CD8-positive, alpha-beta memory T cell (primary cell): ENCODE measurements at places on chromosomes 7 and 10. TPM values are rescaled to one million over a fixed set of nuclear protein-coding genes. Genes with fewer than 3 reads are reported as not detected.

PIP gene
- total RNA-seq, result not detected

RARRES2 gene
- total RNA-seq, result not detected

RALA gene
- 33.0 TPM for total RNA-seq

SLC26A4 gene
- 2.1 TPM for total RNA-seq

SP8 gene
- not detected for total RNA-seq

CALN1 gene
- not detected for total RNA-seq

SPDYE9 gene
- total RNA-seq, result not detected

GIMAP7 gene
- total RNA-seq, result 47.3 TPM

HTRA1 gene
- not detected for total RNA-seq

PHKG1 gene
- 1.2 TPM for total RNA-seq

DLX5 gene
- not detected for total RNA-seq

ATG9B gene
- 3.8 TPM for total RNA-seq

SFRP5 gene
- total RNA-seq, result not detected

FXYD4 gene
- not detected for total RNA-seq

TEX47 gene
- total RNA-seq, result not detected

VSTM2A gene
- not detected for total RNA-seq

C10orf105 gene
- 0.11 TPM for total RNA-seq

PTF1A gene
- total RNA-seq, result not detected

OPALIN gene
- total RNA-seq, result not detected

GNGT1 gene
- total RNA-seq, result not detected

WNT8B gene
- total RNA-seq, result not detected

CDHR3 gene
- total RNA-seq, result 0.55 TPM

GPR141 gene
- total RNA-seq, result not detected

CYP3A5 gene
- total RNA-seq, result not detected

LRRD1 gene
- not detected for total RNA-seq

UBE2D1 gene
- 16.5 TPM for total RNA-seq

CFAP58 gene
- 0.07 TPM for total RNA-seq

GIMAP1 gene
- 10.0 TPM for total RNA-seq

CAV1 gene
- total RNA-seq, result 2.5 TPM

PAX4 gene
- not detected for total RNA-seq

SSC4D gene
- total RNA-seq, result 0.55 TPM

CDH23 gene
- total RNA-seq, result 0.78 TPM

C7orf33 gene
- not detected for total RNA-seq

GPR15LG gene
- total RNA-seq, result not detected

ENTPD1 gene
- total RNA-seq, result 7.1 TPM

MXI1 gene
- 9.2 TPM for total RNA-seq

FAM237B gene
- not detected for total RNA-seq

KEL gene
- not detected for total RNA-seq

ABCB4 gene
- total RNA-seq, result 0.13 TPM

FAM131B gene
- total RNA-seq, result 2.8 TPM

ITPRID1 gene
- not detected for total RNA-seq

AGR2 gene
- not detected for total RNA-seq
